ENCODE measurements at places on chromosomes 13 and 19. TPM values are rescaled to one million over a fixed set of nuclear protein-coding genes. Genes with fewer than 3 reads are reported as not detected.

Gene NCAN
- 0.42 TPM for total RNA-seq

GRCh38 chr13:90686442-90686841 lies 661.0 kb upstream of the MIR17HG start:
- no peak for DNase-seq

Gene CALR3
- total RNA-seq: not detected

Gene OR7A5
- not detected for total RNA-seq

DNA sequence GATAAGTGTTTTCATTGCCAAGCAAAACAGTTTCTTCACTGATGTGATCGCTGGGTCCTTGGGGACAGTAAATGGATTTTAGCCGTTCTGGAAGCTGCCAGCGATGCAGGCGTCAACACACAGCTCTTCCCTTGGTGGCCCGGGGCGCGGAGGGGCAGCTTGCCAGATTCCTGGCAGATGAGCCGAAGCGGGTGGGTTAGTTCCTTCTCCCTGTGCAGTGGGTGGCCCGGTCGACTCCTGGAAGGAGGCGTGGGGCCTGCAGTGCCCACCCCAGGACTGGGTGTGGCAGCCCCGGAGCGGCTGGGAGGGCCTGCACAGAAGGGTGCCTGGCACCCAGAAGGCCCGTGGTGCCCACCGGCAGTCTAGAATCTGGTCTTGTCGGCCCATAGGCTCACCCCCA lies 69.0 kb downstream of the KDM4B start:
- no peak for DNase-seq

Gene ZNF536
- total RNA-seq: 34.4 TPM
